ENCODE measurements at places on chromosomes 5 and 9.

GRCh38 chr9:16585591-16585990 is 284.9 kb downstream of the BNC2 start:
- DNase-seq, result no peak

DNA sequence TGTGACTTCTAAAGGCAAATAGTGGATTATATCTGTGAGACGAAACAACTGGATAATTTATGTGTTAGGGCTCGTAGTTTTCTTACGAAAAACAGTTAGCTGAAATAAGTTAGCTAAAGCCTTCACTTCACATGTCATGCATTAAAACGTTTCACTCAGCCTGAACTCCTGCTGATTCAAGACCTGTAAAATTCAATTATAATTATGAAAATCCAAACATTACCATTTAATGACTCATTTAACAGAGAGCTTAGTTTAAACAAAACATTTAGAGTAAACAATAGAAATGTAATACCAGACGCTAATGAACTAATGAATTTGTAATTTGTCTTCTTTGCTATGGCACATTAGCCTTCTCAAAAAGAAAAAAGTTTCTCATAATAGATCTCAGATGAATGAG is 1.7 kb downstream of the TAL2 start:
- no peak for DNase-seq

- no peak for DNase-seq
Observed at GRCh38 chr9:135907006-135907430, 328 bp downstream of the CAMSAP1 start.

DNA sequence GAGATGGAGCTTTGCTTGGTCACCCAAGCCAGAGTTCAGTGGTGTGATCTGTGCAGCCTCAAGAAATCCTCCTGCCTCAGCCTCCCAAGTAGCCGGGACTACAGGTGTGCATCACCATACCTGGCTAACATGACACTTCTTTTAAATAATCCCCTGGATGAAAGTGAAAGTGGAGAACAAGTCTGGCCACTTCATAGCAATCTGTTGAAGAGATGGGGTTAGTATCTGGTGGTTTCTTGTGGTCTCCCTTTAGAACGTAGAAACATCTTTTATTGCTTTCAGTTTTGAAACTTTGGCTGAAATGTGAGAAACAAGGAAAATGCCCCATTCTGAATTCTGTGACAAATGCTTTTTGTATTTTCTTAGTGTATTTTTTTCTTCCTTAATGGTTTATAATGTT is 452.5 kb upstream of the RIOK2 start:
- no peak for DNase-seq

GRCh38 chr5:132459983-132460838 is 30.4 kb downstream of the IRF1 start:
- no peak for DNase-seq

- DNase-seq, result no peak
Observed at GRCh38 chr5:133930061-133930812, 38.2 kb downstream of the C5orf15 start.

GRCh38 chr9:118647331-118647730 is 721.9 kb downstream of the BRINP1 start:
- no peak for DNase-seq

- no peak for DNase-seq
Observed at GRCh38 chr5:27392716-27393115, 354.3 kb upstream of the CDH9 start.

- no peak for DNase-seq
Observed at GRCh38 chr5:2433086-2433485, 318.4 kb downstream of the IRX2 start.

DNA sequence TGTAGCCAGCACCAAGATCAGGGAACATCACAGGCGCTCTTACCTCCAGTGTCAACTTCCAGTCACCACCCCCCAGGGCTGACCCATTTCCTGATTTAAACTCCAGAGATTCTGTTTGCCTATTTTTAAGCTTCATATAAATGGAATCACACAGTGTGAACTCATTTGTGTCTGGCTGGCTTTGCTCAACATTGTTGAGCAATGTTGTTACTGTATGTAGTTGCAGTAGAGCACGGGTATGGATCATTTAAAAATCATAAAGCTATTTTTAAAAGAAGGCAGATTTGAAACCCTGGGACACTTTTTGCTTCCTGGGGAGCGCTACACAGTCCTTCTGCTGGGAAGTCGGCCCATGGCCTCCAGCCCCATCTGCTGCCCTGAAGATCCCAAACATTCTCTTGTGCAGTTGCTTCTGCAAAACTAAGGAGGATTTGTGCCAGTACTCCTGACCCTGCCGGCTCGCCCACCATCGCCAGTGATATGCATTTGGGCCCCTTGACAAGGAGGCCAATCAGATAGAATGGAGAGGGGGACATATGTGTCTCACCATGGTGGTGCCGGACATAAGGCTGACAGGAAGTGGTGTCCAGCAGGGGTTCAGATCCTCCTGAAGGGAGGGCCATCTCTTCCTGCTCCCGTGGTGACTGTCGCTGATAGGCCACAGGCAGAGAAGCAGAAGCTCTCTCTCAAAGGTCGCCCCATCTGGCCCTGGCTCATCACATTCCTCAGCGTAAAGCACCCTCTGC is 13.3 kb downstream of the DCANP1 start:
- DNase-seq, result no peak

GRCh38 chr5:161332343-161332742 is 214.2 kb downstream of the GABRB2 start:
- DNase-seq, result no peak

DNA sequence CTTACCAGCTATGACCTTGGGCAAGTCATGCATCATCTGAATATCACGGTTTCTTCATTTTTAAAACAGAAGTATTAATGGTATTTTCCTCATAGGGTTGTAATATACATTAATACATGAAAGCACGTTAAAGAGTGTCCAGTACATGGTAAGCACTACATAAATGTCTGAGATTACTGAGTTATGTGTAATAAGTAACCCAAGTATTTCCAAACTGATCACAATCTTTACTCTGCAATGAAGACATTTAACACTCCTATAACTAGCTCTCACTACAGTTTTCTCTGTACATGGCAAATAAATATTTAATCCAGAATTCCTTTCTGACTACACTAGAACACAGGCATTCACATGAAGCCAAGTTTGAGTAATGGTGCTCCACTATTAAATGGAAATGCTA is 4.0 kb downstream of the GLDC start:
- DNase-seq, result no peak

DNA sequence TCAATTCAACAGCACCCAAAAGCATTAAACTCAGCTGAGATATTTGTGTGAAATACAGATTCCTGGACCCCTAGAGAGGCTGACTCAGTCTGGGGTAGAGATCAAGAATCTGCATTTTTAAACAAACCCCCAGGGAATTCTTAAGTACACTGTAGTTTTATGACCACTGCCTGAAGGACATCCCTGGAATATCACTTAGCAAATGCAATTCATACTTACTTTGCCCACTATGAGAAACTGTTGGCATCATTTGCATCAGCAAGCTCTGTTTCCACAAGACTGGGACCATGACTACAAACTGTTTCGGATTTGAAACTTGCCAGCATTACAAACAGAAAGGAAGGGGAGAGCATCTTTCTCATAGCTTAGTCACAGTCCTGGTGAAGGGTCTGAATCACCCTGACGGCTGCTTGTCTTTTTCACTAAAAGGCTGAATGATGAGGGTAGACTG is 63.7 kb downstream of the MLLT3 start:
- no peak for DNase-seq

DNA sequence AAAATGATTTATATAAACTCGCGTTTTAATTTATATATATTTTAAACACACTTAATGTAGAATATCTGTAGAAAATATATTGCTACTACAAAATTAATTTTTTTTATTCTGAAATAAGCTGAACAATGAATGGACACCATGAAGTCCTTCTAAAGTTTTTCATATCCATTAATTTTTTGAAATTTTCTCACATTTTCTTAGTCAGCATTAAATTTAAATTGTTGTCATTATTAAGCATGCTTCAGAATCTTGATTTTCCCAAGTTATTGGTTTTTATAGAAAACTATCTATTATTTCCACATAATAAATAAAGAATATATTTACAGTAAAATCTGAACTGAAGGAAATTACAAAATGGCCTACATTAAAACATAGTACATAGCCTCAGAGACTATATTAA is 1314.9 kb upstream of the CDH6 start:
- no peak for DNase-seq

GRCh38 chr5:149632311-149633251 is 51.3 kb downstream of the ARHGEF37 start:
- DNase-seq, result no peak

GRCh38 chr9:110128664-110129329 is 79.2 kb downstream of the C9orf152 start:
- DNase-seq, result no peak

DNA sequence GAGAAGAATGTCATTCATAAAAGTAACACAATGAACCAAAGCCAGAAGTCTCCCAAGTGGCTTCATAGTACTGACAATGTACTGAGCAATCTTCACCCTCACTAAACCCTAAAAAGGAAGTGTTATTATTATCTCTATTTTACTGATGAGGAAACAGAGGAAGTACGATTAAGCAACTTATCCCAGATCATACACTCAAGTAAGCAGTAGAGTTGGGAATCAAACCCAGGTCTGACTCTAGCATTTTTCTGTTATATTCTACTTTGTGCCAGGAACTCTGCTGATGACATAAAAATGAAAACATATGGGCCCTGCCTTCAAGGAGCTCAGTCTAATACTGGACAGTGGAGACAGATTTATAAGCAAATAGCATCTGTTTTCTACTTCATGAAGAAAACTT is 109.2 kb downstream of the RAPGEF6 start:
- DNase-seq, result no peak

GRCh38 chr9:96554326-96554725 is 65.3 kb downstream of the CDC14B start:
- DNase-seq, result no peak

GRCh38 chr9:1535051-1535450 is 480.1 kb upstream of the SMARCA2 start:
- no peak for DNase-seq

DNA sequence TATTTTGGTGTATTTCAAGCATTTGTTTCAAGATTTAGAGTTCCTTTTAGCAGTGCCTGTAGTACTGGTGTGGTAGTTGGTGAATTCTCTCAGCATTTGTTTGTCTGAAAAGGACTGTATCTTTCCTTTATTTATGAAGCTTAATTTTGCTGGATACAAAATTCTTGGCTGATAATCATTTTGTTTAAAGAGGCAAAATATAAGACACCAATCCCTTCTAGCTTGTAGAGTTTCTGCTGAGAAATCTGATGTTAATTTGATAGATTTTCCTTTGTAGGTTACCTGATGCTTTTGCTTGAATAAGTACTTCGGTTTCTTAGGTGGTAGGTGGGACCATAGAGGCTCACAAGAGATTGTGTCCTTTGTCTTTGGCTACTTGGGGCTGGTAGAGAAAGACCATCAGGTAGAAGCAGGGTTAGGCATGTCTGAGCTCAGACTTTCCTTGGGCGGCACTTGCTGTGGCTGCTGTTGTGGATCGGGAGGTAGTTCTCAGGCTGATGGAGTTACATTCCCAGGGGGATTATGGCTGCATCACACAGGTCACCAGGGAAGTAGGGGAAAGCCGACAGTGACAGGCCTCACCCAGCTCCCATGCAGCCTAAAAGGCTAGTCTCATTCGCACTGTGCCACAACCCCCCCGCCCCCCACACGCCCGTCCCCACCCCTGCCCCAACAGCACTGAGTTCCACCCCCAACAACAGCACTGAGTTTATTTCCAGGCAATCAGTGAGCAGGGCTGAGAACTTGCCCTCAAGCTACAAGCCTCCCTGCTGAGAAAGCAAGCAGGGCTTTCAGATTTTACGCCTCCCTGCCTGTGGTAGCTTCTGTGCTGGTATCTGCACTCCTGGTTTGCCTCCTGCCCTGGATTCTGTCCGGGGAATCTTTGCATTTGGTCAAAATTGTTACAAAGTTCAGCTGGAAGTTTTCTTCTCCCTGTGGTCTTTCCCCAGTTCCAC is 127.1 kb upstream of the GLRA1 start:
- no peak for DNase-seq

DNA sequence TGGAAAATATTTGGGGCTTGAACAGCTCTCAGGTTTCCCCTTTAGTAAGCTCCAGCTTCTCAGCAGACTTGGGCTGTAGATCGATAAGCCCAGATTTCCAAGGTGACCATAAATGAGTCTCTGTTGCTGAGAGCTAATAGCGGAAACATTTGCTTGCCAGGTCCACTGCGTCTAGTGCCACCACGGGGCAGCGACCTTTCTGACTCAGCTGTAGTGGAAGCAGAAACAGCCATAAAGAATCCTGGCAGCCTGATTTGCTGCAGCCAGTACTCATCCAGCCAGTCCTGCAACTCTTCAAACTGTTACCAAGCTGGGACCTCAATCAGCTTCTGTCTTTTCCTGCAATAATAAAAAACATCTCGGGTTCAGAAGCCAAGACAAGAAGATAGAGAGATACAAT is 241.7 kb downstream of the DOCK8 start:
- DNase-seq, result no peak

DNA sequence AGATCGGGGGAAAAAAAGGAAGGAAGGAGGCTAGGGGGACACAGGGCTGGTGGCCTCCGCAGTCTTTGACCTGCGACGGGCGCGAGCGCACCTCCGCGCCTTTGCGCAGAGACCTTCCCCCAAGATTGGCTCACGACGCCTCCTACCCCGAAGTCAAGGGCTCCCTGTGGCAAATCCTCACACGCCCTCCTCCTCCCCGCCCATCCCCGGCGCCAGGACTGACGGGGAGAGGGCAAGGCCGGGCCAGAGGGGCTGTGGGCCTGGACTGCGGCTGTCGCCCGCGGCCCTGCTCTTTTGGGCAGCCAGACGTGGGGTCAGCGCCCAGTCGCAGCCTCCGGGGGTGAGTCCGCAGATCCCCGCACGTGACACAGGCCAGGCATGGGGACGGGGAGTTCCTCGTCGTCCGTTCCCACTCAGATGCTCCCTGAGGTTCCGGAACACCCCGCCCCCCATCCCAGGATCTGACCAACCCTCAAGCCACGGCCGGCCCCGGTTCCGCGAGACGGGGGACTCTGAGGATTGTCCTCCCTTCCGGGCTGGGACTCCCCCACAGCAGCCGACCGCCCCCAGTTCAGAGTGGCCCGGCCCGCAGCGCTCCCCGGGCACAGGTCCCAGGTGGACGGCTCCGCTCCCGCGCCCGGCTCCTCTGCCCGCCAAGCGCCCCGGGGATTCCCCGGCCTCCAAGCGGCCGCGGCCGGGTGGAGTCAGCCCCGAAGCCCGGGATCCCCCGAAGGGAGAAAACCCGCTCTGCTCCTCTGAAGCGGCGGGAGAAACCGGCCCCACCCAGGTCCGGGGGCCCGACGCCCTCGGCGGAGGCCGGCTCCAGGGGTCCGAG is 543 bp upstream of the ANKRD33B start:
- no peak for DNase-seq

- DNase-seq, result no peak
Observed at GRCh38 chr9:136021872-136022681, 60.9 kb upstream of the UBAC1 start.

DNA sequence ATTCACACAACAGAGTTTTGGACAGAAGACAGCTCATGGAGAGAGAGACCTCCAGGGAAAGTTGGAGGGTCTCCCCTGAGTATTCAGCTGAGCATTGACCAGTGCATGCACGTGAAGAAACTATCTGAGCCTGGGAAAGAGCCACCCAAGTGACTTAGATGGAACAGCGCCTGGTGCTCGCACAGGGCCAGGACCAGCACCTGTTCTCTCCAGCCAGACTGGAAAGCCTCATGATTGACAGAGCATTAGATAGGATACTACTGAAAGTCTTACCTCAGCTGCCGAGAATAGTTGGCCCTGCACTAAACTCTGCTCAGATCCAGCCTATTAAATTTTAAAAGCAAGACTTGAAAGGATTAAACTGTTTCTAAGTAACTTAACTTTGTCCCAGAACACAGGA is 28.3 kb upstream of the NEURL1B start:
- DNase-seq, result no peak
